ENCODE measurements at places on chromosomes 4 and X. TPM values are rescaled to one million over a fixed set of nuclear protein-coding genes. Genes with fewer than 3 reads are reported as not detected.

CCNB3 gene
- total RNA-seq = 0.19 TPM

HSFX4 gene
- total RNA-seq = not detected

GPRASP1 gene
- total RNA-seq = 0.58 TPM

MAGEA2B gene
- total RNA-seq = not detected

L1CAM gene
- total RNA-seq = 1.6 TPM

ATP1B4 gene
- not detected for total RNA-seq

RGS12 gene
- 67.0 TPM for total RNA-seq

RBM47 gene
- 2.0 TPM for total RNA-seq

NKRF gene
- total RNA-seq = 8.9 TPM

GPM6B gene
- 0.06 TPM for total RNA-seq

NLRP2B gene
- not detected for total RNA-seq

RNF150 gene
- total RNA-seq = 0.93 TPM

DCX gene
- not detected for total RNA-seq

ZNF518B gene
- total RNA-seq = 29.5 TPM

COL25A1 gene
- total RNA-seq = 1.7 TPM

AFF2 gene
- total RNA-seq = 0.24 TPM

PAGE4 gene
- total RNA-seq = not detected

TBX22 gene
- total RNA-seq = not detected

DMD gene
- 1.6 TPM for total RNA-seq

RASSF6 gene
- not detected for total RNA-seq
